Esophagus mucosa (tissue), 1 donor: ENCODE measurements at places on chromosomes 12 and 14.

DNA sequence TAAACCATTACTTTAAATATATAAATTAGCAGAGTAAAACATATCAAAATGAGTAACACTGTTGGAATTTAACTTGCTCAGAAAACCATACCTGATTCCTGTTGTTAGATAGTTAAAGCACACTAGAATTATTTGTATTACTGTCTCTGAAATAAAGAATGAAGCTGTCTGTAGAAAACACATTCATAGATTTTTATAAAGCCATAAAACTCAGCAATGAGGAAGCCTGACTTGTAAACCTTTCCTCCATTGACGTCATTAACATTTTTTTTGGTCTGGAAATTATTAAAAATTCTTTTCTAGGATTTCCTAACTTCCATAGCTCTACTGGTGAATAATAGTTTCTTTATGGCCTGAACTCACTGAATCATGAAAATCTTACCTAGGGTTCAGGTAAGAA lies 147.6 kb downstream of the BRMS1L start:
- no peak for ATAC-seq

GRCh38 chr12:123049398-123050240 lies 69.1 kb downstream of the ARL6IP4 start:
- peak; percentile 10 for ATAC-seq

DNA sequence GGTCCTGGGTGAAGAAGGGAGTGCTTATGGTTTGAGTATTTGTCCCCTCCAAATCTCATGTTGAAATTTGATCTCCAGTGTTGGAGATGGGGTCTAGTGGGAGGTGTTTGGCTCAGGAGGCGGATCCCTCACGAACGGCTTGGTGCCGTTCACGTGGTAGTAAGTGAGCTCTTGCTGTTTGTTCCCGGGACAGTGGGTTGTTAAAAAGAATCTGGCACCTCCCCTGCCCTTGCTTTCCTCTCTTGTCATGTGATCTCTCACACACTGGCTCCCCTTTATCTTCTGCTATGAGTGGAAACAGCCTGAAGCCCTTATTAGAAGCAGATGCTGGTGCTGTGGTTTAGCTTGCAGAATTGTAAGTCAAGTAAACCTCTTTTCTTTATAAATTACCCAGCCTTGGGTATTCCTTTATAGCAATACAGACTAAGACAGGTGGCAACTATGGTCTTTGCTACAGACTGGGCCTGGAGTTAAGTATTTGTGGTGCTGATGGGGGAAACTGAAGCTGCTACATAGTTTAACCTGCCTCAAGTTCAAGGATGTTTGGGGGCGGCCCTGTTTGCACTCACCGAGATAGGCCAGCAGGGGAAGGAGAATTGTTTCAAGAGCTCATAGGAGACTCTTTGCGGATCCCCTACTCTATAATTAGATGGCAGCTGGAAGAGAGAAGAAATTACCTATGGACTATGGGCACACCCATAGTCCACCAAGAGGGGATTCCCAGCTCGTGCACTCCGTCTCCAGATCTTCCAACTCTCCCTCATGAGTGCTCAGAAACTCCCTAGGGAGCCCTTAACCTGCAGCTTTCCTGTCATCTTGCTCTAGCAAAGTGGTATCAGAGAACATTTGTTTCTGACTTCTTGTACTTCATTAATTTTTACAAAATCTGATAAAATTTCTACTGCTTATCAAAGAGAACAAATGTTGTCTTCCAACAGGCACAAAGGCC lies 164.6 kb downstream of the SLC15A5 start:
- no peak for ATAC-seq

GRCh38 chr12:47370421-47370820 lies 290.7 kb upstream of the AMIGO2 start:
- ATAC-seq: peak; percentile 70

DNA sequence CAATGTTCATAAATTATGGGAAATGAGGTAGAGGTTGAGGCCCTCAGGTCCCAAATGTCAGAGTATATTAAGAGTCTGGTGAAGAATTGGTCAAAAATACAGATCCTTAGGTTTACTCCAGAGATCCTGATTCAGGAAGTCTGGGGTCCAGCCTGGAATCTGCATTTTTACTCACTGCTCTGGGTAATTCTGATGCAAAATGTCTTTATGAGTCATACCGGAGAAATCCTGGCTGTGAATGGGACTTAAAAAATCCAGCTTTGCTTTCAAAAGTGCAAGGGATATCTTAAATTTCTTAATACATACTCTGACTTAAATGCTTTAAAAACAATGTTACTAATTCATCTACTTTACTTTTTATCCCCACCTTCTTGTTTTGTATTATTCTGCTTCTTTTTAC lies 74.5 kb downstream of the FERMT2 start:
- ATAC-seq: no peak

DNA sequence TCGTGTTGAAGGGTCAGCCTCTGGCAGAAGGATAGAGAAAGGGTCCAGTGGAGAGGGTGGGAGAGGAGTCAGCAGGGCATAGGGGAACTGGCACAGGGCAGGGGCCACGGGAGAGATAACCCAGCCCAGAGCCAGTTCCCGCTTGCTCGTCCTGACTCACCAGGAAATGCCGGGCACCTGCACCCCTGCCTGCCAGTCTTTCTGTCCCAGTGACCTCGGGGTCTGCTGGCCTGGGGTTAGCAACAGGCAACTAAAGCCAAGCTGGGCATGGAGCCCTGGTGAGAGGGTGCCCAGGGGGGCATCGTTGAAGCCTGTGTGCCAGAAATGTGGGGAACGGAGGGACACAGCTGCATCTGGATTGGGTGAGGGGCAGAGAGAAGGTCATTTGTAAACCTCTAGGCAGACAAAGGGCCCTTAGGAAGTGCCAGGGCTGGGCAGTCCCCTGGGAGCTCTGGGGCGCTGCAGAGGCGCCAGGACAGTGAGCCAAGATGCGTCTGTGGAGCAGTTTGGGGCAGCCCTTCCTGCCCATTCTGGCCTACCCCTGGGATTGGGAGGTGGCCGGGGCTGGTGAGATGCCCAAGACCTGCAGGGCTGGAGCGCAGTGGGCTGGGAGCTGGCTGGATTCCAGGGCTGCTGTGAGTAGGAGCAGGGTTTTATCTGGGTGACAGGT lies 5.5 kb downstream of the TNFAIP2 start:
- peak; percentile 36 for ATAC-seq

- ATAC-seq: no peak
Measured at GRCh38 chr14:101223561-101224162, 320.1 kb upstream of the RTL1 start.

DNA sequence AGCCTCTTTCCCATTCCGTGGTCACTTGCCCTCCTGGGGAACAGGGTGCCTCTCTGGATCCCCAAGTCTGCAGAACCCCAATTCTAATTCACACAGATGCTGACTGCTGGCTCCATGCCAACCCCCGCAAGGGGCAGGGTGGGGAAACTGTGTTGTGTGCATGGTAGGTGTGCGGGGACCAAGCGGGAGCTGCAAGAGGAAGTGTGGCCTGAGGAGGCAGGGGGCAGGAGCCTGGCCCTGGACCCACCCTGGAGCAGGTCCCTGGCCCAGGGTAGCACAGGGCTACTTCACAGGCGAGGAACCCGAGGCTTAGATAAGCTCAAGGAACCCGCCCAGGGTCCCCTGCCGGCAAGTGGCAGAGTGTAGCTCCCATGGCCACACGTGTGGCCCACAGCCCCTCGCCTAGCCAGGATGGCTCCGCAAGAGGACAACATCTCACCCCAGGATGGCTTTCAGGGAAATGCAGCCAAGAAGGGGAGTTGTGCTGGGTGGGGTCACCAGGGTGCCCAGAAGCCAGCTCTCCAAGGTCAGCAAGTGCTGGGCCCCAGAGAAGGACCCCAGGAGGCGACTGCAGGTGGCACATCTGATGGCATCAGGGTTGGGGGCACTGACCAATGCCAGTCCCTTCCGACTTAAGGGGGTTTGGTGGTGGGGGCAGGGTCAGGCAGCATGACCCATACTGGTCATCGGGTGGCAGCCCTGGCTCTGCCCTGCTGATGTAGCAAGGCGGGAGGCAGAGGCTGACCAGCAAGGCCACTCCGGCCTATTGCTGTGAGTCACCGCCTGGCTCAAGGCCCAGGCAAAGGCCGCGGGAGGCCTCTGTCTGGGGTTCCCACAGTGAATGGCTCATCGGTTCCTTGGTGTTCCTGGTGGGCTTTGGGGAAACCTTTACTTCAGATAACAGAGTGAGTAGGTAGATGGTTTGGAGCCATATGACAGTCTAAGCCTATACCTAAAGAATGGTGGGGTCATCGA lies 37.3 kb upstream of the EML1 start:
- ATAC-seq: no peak

GRCh38 chr14:92719890-92720323 lies 28.5 kb downstream of the LGMN start:
- peak; percentile 41 for ATAC-seq

GRCh38 chr14:57071639-57072038 lies 197.1 kb downstream of the EXOC5 start:
- no peak for ATAC-seq

DNA sequence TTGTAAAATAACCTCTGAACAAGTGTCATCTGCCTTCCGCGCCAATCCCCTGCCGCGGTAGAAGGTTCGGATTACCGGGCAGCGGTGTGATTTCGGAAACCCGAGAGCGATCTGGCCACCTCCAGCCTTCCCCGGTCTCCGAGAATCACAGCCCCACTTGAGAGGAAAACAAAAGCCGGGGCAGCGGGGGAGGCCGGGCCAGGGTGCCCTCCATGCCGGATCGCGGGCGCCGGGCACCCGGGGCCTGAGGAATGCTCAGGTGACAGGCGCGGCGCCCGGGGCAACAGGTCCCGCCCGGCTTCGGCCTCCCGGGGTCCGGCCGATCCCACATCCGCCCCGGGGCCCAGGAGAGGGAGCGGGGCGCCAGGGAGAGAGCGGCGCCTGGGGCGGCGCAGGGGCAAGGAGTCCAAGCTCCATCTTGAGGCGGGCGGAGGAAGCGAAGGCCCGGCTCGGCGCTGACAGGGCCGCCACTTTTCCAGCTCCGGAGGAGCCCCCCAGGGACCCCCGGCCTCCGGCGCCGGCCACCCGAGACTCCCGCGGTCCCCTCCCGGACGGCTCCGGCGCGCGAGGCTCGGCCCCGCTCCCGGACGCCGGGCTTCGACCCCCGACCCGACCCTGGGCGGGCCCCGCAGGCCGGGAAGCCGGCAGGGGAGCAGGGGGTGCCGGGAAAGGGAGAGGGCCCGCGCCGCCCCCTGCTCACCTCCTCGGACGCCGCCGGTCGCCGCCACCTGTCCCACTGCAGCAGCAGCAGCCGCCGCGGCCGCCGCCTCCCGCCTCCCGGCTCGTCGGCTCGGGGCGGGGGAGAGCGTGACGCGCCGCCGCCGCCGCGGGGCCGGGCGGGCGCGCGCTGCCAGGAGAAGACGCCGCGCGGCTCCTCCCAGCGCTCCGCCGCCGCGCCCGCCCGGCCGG lies at the start of gene CLIP1:
Gene CLIP1, minus strand, starts transcription at position 849 of the 909 bp plus-strand sequence. CDS start 42,217 bp downstream, outside the sequence.
- peak; percentile 72 for ATAC-seq
